Activated CD4-positive, alpha-beta T cell treated with anti-CD3 and anti-CD28 coated beads, Interleukin-2, amount 10 ng/mL, durations not matched to agents 24 days and 14 days (primary cell): ENCODE measurements at places on chromosomes 11 and 22.
A peak's percentile ranks its signal among the peaks of the same experiment; 100 is the strongest.

GRCh38 chr11:31641477-31642062 lies 132.0 kb downstream of the ELP4 start:
- DNase-seq: no peak

DNA sequence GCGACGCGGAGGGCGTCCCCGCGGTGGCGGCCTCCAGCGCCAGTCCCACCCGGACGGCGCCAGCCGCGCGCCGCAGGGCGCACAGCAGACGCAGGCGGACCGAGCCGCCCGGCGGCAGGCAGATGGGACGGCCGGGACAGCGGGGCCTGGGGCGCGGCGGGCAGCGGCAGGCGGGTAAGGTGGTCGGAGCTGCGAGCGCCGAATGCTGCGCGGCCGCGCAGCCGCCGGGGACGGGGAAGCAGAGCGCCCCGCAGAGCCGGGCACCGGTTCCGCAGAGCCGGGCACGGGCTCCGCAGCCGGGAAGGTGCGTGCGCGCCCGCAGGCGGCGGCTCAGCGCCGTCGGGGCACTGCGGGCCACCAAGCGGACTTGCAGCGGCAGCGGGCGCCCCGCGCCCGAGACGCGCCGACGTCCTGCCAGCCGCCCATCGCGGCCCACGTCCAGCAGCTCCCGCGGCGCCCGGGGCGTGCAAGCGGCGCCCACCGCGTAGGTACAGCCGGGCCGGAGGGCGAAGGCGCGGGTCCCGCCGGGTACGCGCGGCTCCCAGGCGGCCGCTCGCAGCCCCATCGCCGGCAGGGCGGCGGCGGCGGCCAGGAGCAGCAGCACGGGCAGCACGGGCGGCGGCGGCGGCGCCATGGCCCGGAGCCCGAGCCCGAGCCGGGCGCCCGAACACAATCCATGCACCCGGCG lies 739 bp downstream of the CELSR1 start:
- no peak for DNase-seq

- DNase-seq: no peak
Observed at GRCh38 chr11:12125609-12126149, 15.3 kb downstream of the MICAL2 start.

DNA sequence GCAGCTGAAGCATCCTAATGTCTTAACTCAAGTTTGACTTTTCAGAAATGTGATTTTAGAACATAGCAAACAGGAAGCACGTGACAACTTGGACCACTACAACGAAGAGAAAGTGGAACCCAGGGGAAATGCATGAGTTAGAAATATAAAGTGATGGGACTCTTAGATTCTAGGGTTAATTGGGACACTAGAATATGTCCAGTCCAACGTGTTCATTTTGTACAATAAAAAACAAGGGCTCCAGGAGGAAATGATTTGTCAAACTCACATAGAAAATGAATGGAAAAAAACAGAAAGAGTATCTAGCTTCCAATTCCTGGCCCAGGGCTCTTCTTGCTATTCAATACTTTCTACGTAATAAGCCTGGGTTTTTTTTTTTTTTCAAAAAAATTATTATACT lies 30.7 kb downstream of the TIMP3 start:
- no peak for DNase-seq

DNA sequence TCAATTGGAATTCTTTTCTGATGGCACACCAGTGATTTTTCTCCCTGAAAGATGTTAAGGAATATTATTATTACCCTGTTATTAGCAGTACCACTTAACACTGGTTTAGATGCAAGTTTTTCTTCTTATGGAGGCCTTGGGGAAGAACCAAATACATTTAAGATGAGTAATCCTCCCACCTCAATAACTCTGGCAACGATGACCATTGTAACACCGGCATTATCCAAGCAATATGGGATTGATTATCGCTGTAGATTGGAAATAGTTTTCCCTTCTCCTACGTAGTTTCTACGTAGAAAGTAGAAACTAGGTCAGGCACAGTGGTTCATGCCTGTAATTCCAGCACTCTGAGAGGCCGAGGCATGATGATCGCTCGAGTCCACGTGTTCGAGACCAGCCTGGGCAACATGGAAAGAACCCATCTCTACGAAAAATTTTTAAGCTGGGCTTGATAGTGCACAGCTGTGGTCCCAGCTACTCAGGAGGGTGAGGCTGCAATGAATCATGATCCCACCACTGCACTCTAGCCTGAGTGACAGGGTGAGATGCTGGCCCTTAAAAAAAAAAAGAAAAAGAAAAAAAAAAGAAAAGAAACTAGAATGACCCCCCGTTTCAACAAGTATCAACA lies 45.5 kb downstream of the PACSIN2 start:
- no peak for DNase-seq

- DNase-seq: no peak
Observed at GRCh38 chr22:29044657-29045176, 16.9 kb downstream of the C22orf31 start.

- no peak for DNase-seq
Observed at GRCh38 chr11:119029340-119030028, 1.2 kb downstream of the SLC37A4 start.

DNA sequence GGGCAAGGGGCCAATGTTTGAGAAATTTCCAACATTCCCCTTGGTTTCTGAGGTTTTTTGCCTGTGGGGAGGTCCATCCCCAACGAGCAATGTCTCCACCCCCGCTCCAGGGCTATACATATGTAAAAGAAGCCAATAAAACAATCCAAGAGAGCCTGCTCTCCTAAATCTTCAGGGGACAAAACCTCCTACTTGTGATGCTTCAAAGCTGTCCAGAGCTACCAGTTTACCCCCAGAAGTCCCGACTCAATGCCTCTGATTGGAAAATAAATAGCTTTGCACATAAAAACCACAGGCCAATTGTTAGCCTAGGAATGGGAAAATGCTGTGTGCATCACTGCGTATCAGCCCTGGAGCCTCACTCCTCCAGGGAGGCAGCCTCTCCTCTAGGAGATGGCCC lies 66.0 kb upstream of the PAX6 start:
- DNase-seq: no peak

- DNase-seq: no peak
Observed at GRCh38 chr11:65777821-65778361, 2.9 kb downstream of the AP5B1 start.

- no peak for DNase-seq
Observed at GRCh38 chr22:35133702-35134380, 67.9 kb downstream of the ISX start.

- no peak for DNase-seq
Observed at GRCh38 chr11:64959498-64959897, 12.4 kb downstream of the MAJIN start.

GRCh38 chr11:35571696-35572095 lies 46.3 kb upstream of the PAMR1 start:
- no peak for DNase-seq

DNA sequence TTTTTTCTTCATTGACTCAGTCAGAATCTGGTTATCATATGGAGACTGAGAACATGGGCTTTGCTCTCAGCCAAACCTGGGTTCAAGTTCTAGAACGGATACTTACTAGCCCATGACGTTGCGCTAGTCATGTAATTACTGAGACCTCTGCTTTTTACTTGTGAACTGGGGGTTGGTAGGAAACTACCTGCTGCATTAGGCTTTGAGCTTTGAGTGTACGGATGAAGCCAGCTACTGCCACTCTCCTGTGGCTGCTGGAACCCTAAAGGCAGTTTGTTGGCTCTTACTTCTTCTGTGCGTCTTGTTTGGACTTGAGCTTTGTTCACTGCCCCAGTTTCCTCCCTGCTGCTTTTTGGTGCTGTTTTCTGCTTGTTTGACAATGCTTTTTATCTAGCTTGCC lies 18.1 kb downstream of the PPP6R2 start:
- DNase-seq: no peak

GRCh38 chr11:97140885-97141494 lies 751.2 kb downstream of the JRKL start:
- no peak for DNase-seq

GRCh38 chr22:24893341-24894070 lies 53.0 kb downstream of the LHFPL7 start:
- no peak for DNase-seq

DNA sequence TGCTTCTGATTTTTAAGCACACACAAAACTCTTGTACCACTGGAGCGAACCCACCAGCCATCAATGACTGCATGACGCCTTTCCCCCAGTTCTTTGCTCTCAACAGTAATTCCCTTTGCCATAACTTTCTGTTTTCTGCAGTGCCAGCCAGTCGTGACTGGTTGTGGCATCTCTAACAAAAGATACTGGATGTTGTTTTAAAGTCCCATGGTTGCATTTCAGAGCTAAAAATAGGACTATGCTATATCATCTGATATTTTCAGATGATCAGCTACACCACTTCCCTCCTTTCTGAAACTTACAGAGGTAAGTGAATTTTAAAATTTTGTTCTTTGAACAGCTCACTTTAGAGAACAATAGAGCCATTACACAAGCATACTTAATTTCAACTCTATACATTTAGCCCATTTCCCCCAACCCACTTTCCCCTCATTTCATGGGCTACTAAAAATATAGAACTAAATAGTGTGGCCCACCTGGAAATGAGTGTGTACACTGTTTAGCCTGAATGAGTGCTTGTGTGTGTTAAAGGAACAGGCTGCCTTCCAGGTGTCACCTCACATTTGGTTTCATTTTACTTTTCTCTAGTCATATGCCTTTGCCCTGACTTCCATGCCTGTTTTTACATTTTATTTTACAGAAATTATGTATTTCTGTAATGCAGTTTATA lies 136.9 kb upstream of the ZC3H12C start:
- peak; percentile 58 for DNase-seq

DNA sequence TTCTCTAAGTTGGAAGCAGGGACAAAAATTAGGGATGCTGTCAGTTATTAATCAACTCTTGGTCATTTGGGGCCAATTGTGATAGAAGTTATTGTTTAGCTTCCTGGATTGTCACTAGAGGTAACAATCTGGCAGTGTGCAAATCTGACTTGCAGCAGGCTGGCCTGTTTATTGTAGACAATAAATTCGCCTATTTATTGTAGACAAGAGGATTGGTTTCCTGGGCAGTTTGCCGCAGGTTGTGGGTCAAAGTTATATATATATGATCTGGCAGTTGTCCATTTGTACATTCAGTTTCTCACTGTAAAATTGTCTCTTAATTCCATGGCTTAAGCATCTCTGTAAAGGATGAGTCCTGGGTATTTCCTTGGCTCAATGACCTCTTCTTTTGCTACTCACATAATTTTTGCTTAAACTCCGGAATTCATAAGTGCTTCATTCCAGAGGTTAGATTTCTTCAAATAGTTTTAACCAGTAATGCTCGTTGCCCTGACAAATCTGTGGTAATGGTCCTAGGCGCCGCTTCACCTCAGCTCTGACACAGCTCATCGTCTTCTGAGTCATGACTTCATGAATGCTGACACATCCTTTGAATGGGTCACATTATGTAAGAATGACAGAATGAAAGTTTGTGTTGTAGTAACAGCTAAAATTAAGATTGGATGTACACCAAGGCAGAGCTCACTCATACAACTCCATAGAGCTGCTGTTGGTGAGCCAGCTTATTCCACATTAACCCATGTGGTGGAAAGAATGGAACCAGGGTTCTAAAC lies 7.8 kb upstream of the MMP3 start:
- DNase-seq: no peak

DNA sequence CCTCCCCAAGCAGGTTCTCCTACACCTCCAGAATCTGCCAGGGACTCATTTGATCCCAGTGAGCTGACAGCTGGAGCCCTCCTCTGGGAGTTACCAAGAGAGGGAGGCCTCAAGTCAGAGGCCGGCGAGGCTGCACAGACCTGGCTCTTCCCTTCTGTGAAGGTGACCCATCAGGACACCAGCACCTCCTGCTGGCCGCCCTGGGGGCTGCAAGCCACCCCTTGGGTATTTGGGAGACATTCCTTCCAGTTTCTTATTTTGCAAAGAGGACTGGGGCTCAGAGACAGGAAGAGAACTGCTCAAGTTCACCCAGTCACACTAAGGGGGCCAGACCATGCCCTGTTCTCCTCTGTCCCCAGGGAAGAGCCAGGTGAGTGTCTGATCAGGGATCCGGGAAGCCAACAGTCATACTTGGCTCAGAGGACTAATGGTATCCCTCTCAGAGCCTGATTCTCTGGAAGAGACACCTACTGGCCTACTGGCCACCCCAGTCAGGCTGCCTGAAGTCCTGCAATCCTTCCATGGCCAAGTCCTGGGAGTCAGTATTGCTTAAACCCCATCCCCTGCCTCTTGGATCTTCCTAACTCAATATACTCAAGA lies 40.5 kb upstream of the RIC3 start:
- DNase-seq: peak; percentile 69

GRCh38 chr22:28810821-28811491 lies 10.6 kb upstream of the XBP1 start:
- peak; percentile 89 for DNase-seq

GRCh38 chr11:124867700-124868099 lies 2.5 kb downstream of the ROBO3 start:
- no peak for DNase-seq
